Stimulated activated CD4-positive, alpha-beta T cell treated with anti-CD3 and anti-CD28 coated beads, TNF-alpha, amount 100 ng/mL, for 1 hour (primary cell): ENCODE measurements at places on chromosomes 5 and 9.

DNA sequence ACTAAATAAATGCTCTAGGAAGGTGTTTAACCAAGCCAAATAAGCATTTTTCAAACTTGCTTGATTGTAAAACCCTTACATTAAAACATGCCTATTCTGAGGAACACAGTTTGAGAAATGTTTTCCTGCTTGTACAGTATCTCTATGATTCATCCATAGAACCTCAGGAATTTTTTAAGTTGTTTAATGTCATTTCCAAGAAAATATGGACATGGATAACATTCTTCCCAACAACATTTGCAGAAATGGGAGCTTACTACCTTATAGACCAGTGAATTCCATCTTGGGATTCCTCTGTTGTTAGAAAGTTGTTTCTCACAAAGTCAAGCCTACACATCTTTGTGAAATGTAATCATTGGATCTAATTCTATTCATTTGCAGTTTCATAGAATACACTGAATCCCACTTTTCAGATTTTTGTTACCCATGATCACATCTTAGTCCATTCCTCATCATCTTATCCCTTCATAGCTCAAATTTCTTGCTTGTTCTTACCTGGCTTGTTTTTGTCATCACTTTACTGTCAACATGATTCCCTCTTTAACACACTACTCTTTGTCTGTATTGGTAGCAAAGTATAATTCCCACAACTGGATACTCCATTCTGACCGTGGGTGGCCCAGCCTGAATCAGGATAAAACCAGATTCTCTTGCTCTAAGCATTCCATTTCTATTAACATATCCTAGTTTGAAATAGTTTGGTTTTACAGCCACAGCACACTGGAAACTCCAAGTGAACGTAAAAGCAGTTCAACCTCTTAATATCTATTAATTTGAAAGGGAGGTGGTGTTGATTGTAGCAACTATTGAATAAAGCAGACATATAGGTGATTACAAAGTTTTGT is 49.4 kb upstream of the PAPPA start:
- no peak for DNase-seq

GRCh38 chr9:128088253-128088945 is 20.4 kb downstream of the SLC25A25 start:
- DNase-seq: no peak

DNA sequence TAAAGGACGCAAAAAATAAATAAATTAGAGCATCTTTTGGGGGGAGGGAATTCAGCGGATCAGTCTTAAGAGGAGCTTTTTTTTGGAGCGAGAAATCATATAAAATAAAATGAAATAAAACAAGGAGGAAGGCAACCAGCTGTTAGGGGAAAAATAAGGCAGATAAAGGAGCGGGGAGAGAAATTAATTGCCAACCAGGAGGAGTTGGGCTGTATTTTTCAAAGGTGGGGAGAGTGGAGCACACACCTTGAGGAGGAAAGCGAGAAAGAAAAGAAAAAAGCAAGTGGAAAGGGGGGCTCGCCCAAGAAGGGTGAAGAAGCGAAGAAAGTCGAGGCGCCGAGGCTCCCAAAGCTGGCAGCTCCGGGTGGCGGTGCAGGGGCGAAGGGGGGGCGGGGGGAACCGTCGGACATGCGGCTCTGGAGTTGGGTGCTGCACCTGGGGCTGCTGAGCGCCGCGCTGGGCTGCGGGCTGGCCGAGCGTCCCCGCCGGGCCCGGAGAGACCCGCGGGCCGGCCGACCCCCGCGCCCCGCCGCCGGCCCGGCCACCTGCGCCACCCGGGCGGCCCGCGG is at the start of gene PAPPA:
TSS of gene PAPPA (plus strand) at position 27 of the 569 bp plus-strand sequence. CDS start at position 409, 382 bp downstream.
- no peak for DNase-seq

DNA sequence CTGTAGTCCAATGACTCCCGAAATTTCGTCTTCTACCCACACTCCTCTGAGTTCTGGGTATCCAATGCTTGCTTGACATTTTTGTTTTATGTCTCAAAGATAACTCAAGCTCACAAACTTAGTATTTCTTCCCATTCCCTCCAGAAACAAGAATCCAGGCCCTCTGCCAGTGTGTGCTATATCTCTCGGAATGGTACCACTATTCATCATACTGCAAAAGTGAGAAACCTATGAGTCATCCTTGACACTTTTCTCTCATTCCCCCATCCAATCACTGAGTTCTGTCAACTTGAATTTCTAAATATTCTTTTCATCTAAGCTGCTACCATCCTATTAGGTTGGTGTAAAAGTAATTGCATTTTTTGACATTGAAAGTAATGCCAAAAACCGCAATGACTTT is 9.8 kb downstream of the SLC12A2 start:
- no peak for DNase-seq

DNA sequence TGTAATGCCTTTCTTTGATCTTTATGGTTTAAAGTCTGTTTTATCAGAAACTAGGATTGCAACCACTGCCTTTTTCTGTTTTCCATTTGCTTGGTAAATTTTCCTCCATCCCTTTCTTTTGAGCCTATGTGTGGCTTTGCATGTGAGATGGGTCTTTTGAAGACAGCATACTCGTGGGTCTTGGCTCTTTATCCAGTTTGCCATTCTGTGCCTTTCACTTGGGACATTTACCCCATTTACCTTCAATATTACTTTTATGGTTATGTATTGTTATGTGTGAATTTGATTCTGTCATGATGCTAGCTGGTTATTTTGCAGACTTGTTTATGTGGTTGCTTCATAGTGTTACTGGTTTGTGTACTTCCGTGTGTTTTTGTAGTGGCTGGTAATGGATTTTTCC is 59.2 kb downstream of the YTHDC2 start:
- DNase-seq: no peak

DNA sequence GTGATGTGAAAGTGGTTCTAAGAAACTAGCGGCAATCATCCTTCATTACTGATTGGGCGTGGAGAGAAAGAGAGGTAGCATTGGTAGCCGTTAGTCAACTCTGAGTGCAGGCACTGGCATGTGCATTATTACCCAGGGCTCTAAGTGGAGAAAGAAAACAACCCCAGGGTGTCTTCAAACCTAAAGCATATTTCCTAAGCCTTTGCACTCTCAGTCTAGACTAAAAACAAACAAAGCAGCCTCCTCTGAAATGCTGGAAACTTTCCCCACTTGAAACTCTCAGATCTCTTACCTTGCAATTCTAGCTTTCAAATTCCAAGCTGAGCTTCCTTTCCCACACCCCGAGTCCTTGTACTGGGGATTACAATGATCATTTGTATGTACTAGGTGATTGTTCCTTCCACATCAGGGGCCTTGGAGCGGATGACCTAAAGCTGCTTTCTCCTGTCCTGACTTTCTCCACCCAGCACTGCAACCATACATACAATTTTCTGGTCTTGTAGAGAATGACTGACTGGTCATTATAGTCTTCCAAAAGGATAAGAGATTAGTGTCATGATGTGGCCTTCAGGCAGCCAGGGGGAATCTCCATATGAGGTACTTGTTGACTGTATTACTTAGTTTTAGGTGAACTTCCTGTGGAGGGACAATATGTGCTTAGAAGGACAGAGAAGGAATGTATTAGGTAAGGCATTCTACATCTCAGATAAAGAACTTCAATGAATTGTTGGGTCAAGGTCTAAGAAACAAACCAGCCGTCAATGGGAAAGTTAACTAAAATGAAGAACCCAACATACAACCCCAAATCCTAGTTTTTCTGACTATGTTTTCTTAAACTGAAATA is 98.3 kb upstream of the CDKN2B start:
- no peak for DNase-seq

GRCh38 chr9:136587145-136587943 is 41.5 kb upstream of the NOTCH1 start:
- no peak for DNase-seq

GRCh38 chr5:56316299-56316994 is 83.3 kb upstream of the ANKRD55 start:
- DNase-seq: no peak

DNA sequence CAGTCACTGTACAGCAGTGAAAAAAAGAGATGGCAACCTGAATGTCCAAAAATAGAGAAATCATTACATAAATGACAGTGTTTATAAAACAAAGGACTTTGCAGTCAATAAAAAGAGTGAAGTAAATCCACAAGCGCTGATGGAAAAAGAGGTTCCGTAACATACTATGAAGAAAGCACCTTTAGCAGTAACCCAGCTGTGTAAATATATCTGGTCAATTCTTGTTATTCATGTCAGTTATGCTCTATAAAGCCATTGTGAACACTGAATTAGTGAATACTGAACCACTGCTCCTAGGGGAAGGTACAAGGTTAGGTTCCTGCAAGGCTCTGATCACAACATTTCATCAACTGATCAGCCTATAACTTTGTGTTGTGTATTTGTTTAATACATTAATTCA is 39.5 kb downstream of the CCNJL start:
- DNase-seq: no peak

GRCh38 chr9:122015170-122015821 is 77.8 kb downstream of the TTLL11 start:
- no peak for DNase-seq

DNA sequence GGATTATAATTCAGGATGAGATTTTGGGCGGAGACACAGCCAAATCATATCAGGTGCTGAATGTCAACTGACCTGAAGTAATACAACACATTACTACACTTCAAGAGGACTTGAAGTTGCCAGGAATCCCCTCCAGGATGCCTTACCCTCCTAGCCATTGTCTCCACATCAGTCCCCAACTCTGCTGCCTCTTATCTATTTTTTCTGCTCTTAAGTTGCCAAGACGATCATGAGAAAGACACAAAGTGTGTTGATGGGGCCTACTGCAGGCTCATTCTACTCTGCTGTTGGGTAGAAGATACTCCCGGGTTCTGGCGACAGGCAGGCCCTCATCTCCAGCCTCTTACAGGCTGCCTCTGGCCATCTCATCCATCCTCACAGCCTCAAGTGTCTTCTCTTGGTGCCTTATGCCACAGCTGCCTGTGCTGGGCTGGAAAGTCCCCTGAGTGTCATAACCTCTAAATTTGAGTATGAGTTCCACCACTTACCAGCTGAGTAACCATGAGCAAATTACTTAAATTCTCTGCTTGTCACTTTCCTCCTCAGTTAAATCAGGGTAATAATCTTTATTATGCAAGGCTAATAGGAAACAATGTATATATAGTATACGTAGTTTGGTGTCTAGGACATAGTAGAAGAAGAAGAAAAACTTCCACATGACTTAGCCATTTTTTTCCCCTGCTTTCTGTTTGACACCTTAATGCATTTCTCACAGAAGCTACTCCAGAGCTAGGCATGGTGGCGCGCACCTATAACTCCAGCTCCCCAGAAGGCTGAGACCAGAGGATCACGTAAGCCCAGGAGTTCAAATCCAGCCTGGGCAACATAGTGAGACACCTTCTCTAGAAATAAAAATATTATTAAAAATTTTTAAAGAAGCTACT is 73.0 kb upstream of the SNX2 start:
- DNase-seq: no peak

DNA sequence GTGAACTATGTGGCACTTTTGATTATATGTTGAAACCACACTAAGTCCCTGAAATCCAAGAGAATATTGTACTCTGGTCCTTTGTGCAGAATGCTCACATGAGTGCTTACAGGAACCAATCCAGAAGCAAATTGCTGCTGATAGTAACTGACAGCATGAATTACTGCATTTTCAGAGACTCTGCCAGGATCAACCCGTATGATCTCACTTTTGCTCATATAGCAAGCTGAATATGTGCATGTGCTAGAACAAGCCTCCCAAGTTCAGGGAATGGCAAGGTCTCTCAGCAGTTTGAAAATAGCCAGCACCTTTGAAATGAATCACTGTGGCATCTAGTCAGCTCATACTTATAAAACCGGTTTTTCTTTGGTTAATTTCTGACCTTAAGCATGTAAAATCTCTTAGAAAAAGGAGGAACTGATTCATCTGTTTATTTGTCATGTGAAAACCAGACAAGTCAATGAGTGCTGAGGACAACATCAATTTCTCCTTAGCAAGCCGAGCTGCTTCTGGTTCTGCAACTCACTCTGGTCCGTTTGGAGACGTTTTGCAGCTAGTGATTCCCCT is 215.7 kb upstream of the ELL2 start:
- DNase-seq: no peak

GRCh38 chr9:77945798-77946197 is 85.8 kb downstream of the GNAQ start:
- no peak for DNase-seq

DNA sequence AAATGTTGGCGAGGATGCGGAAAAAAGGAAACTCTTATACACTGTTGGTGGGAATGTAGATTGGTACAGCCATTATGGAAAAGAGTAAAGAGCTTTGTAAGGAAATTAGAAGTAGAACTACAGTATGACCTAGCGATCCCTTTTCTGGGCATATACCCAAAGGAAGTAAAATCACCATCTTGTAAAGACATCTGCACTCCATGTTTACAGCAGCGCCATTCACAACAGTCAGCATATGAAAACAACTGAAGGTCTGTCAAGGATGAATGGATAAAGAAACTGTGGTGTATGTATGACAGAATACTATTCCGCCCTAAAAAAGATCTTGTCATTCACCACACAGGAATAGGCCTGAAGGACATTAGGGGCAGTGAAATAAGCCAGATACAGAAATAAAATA is 27.7 kb upstream of the SLC25A51 start:
- DNase-seq: no peak

GRCh38 chr5:158820891-158821290 is 278.8 kb downstream of the EBF1 start:
- no peak for DNase-seq

GRCh38 chr9:79858508-79858907 is 286.7 kb downstream of the TLE4 start:
- DNase-seq: no peak

DNA sequence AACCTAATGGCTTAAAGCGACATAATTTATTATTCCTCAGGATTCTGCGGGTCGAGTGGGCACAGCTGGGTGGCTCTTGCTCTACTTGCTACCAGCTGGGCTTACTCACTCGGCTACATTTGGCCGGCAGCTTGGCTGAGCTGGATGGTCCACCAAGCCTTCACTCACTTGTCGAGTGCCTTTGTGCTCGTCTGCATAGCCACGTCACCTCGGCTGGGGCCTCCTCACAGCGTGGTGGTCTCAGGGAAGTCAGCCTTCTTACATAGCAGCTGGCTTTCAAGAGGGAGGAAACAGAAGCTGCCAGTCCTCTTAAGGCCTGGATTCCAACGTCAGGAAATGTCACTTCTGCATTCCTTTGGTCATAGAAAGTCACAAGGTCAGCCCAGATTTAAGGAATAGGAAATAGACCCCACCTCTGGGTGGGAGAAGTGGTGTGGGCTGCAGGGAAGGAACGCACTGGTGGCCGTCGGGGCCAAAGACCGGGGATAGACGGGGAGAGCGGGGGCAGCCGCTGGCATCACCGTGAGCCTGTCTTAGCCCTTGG is 75.1 kb upstream of the RUFY1 start:
- no peak for DNase-seq
